Right atrium auricular region (tissue), 2 donors: ENCODE measurements at places on chromosomes 4 and X. TPM values are rescaled to one million over a fixed set of nuclear protein-coding genes. Genes with fewer than 3 reads are reported as not detected.

The OCIAD2 gene
- 8.3 TPM for total RNA-seq

The G6PD gene
- 42.2 TPM for total RNA-seq

The FHL1 gene
- total RNA-seq, result 869 TPM

The SAGE1 gene
- total RNA-seq, result not detected

GRCh38 chr4:166198041-166198440, 325.0 kb downstream of the TLL1 start:
- H3K27ac ChIP-seq, result no peak overlapping the region
- no peak for DNase-seq
- no peaks in the 10 kb centered on the region for H3K27me3 ChIP-seq
- no peaks in the 10 kb centered on the region for H3K4me1 ChIP-seq
- H3K4me3 ChIP-seq, result no peak overlapping the region
- no peaks in the 10 kb centered on the region for H3K36me3 ChIP-seq

GRCh38 chr4:153141238-153141637, 63.0 kb upstream of the TRIM2 start:
- DNase-seq, result no peak
- H3K4me1 ChIP-seq, result peaks cover 10% of the 10 kb centered on the region
- H3K4me3 ChIP-seq, result no peak overlapping the region
- H3K27me3 ChIP-seq, result no peaks in the 10 kb centered on the region
- no peak overlapping the region for H3K27ac ChIP-seq

DNA sequence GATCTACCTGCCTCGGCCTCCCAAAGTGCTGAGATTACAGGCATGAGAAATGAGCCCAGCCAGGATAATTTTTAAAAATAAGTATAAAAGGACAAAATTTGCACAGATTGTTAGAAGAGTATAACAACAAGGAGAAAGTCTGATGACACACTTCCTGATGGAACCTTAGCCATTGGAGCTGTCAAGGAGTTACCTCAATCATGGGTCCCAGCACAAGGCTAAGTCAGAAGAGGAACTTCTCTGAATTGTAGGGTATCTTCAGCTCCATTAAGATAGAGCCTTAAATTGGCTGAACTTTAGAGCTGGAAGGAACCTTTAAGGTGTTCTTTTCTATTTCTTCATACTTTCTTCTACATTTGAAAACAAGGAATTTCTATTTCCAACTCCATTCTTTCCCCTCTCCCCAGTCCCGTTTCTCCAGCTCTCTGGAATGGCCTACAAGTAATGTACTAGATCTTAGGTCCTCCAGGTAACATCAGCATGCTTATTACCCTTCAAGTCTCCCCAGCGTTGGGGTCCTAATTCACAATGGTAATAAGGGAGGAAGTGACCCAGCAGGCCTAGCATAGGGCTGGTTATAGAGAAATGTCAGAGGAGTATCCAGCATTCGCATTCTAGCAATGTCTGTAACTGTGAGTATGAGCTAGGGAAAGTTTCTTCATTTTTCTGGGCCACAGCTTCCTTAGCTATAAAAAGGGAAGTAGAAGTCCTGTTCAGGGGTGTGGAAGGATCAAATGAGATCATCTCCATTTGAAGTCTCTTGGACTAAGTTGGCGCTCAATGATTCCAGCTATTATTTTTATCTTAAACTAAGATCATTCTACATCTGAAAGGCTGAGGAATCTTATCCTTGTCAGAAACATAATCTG, 18.5 kb upstream of the RBPJ start:
- H3K27me3 ChIP-seq, result no peaks in the 10 kb centered on the region
- no peak overlapping the region for H3K4me3 ChIP-seq
- H3K4me1 ChIP-seq, result no peaks in the 10 kb centered on the region
- DNase-seq, result no peak
- H3K27ac ChIP-seq, result no peak overlapping the region
- no peaks in the 10 kb centered on the region for H3K36me3 ChIP-seq

- no peaks in the 10 kb centered on the region for H3K4me1 ChIP-seq
- peak overlapping the region; percentile 40 for H3K4me3 ChIP-seq
- H3K27ac ChIP-seq, result no peak overlapping the region
- H3K36me3 ChIP-seq, result no peaks in the 10 kb centered on the region
- DNase-seq, result no peak
Observed at GRCh38 chr4:153789741-153790499, 1.0 kb upstream of the SFRP2 start.

DNA sequence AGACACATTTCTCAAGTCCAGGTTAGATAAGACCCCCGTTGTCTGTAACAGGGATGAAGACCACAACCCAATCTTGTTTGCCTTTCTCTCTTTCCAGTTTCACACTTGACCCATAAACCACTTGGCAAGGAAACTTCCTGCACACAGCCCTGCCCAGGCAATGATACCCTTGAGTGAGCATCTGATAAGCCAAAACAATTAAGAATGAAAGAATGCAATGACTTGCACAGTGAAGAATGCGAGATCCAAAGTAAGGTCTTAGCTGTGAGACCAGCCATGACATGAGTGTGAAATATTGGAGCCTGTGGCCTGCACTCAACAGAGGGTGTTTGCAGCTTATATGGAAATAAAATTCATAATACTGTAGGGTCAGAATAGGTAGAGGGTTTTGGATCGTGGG, 37.9 kb upstream of the MXRA5 start:
- no peaks in the 10 kb centered on the region for H3K4me1 ChIP-seq
- no peak overlapping the region for H3K4me3 ChIP-seq
- H3K27ac ChIP-seq, result no peak overlapping the region
- DNase-seq, result no peak

DNA sequence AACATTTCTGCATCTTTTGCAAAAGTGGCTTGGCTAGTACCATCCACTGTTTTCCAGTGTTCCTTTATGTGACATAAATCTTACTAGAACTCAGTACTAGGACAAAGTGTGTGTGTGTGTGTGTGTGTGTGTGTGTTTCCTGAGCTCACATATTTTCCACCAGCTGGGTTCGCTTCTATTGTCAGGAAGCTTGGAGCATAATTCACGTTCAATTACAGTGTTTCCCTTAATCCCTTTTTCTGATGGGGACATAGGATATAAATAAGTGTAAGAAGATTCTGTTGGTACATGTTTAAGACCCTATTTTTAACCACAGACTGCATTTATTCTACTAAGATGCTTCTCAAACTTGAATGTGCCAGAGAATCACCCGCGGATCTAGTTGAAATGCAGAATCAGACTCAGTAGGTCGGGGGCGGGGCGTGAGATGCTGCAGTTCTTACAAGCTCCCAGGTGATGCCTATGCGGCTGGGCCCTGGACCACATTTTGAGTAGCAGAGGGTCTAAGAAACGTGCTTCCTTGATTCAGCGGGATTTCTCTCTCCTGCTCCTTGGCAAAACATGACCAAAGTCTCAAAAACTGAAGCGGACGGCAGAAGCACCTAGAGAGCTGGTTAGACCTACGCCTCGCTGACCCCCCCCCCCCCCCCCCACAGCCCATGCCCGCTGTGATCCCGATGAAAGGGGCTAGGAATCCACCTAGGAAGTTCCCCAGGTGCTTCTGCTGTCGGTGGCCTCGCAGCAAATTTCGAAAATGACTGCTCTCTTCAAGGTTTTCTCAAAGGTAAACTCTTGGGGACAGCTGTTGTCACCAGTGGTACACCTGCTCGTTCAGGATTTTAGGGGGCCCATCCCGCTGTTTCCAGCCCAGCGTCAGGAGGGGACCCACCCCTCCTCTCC, 797 bp downstream of the CD99L2 start:
- no peaks in the 10 kb centered on the region for H3K36me3 ChIP-seq
- H3K4me1 ChIP-seq, result no peaks in the 10 kb centered on the region
- H3K27ac ChIP-seq, result peak overlapping the region; percentile 80
- H3K27me3 ChIP-seq, result no peaks in the 10 kb centered on the region

DNA sequence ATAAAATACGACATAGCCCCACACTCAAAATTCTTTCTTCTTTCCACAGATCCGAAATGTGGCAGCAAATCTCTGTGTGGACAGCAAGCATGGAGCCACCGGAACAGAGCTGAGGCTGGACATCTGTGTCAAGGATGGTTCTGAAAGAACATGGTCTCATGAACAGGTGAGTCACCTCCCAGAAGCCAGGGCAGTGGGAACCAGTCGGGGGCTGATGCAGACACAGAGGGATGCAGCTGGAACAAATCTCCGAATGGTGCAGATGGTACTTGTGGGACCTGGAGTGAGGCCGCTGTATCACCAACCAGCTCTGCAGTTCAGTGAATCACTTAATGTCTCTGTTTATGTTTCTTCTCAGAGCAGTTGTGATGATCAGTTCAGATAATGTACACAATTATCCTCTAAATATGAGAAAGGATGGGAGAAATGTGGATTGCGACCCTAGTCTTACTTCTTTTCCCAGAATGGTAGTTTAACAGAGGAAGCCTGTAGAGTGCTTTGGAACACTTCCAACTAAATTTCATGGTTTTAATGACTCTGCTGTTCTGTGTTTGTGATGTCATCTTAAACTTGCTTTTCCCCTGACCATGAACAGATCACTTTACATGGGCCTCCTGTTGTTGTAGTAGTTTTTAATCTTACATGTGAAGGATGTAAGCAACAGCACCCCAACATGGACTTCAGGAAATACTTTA, 159.3 kb upstream of the GALNT7 start:
- no peak for DNase-seq
- H3K27me3 ChIP-seq, result no peaks in the 10 kb centered on the region
- H3K27ac ChIP-seq, result no peak overlapping the region
- no peaks in the 10 kb centered on the region for H3K4me1 ChIP-seq
